ENCODE measurements at places on chromosomes 11 and 22. TPM values are rescaled to one million over a fixed set of nuclear protein-coding genes. Genes with fewer than 3 reads are reported as not detected.

GRCh38 chr11:70229737-70230136 lies 26.6 kb downstream of the FADD start:
- no peak for DNase-seq

DNA sequence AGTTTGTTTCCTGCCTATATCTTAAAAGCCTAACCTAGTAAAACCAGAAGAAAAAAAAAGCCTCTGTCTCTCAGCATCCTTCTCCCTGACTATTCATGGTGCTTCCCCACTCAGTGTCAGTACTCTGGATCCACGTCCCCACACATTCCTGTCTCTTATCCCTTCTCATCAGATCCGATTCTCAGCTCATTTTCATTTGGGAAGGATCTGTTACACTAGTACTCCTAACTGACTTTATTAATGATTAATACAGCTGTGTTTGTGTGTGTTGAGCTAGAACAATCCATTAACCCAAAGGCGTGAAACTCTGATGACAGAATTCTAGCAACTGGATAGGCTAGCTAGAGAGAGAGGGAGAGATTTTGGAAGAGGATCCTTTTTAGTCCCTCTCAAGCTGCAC lies 1.5 kb downstream of the PRRG4 start:
- DNase-seq = no peak

- DNase-seq = no peak
These were observed 423.5 kb upstream of the B3GAT1 start for GRCh38 chr11:134835561-134835960.

DNA sequence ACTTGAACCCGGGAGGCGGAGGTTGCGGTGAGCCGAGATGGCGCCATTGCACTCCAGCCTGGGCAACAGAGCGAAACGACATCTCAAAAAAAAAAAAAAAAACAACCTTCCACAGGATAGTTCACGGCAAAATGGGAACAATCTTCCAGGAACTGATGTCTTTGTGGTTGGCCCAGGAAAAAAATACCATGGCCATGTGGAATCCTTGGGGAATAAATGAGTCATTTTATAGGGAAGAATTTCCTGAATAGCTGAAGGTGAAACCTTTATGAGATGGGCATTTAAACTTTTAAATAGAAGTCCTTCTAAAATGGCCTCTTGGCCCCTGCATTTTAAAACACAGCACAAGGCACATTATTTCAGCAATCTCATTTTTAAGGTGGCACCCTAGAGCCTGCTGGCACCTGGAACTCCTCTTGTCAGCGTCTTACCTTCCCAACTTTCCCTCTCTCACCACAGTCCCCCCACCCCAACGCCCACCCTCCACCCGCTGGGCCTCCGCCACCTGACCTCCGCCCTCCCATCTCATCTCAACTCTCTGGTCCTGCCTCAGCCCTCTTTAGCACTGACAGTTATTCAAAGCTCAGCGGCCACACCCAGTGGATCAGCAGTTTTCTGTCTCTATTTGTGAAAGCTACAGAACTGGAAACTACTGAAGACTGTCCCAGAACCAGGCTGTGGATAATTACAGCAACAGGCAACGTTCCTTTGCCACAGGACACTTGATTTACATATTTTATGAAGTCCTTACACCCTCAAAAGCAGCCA lies 43.1 kb downstream of the SCGB1A1 start:
- DNase-seq = no peak

GRCh38 chr22:26516503-26516902 lies 4.2 kb upstream of the TFIP11 start:
- no peak for DNase-seq

GRCh38 chr11:128026596-128026995 lies 560.8 kb downstream of the ETS1 start:
- DNase-seq = no peak

GRCh38 chr11:72613977-72614376 lies 60.2 kb downstream of the PDE2A start:
- DNase-seq = peak; percentile 13

- no peak for DNase-seq
These were observed 2.6 kb downstream of the KCNQ1 start for GRCh38 chr11:2447253-2447950.

DNA sequence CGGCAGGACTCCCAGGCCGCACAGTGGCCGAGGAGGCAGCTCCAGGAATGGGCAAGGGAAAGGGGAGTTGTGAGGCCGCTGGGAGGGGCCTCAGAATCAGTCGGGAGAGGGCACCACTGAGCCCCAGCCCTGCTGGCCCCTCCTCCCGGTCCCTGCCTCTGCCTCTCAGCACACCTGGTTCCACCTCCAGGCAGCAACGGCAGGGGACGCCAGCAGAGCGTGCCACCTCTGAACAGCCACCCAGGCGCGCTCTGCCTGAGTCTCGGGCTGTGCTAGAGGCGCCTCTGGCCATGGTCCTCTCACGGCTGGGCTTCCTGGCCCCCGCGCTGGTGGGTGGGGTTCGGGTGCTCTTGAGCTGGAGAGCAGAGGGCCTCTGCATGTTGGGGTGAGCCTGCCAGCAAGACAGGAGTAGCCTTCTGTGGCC lies 33.0 kb downstream of the MOB2 start:
- peak; percentile 2 for DNase-seq

DNA sequence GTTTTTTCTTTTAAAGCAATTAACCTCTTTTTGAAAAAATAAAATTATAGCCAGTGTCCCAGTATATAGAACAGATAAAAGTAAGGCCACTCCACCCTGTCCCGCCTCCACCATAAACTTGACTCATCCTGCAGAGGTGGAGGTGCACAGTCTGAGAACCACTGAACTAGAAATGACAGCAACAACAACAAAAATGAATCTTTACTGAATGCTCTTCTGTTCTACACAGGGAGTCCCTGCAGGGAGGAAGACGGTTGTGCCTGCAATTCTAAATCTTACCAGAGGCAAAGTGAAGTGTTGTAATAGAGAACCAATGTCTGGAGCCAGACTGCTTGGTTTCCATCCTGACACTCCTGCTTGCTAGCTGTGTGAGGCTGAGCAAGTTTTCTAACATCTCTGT lies 162.3 kb downstream of the FBXO7 start:
- DNase-seq = no peak

DNA sequence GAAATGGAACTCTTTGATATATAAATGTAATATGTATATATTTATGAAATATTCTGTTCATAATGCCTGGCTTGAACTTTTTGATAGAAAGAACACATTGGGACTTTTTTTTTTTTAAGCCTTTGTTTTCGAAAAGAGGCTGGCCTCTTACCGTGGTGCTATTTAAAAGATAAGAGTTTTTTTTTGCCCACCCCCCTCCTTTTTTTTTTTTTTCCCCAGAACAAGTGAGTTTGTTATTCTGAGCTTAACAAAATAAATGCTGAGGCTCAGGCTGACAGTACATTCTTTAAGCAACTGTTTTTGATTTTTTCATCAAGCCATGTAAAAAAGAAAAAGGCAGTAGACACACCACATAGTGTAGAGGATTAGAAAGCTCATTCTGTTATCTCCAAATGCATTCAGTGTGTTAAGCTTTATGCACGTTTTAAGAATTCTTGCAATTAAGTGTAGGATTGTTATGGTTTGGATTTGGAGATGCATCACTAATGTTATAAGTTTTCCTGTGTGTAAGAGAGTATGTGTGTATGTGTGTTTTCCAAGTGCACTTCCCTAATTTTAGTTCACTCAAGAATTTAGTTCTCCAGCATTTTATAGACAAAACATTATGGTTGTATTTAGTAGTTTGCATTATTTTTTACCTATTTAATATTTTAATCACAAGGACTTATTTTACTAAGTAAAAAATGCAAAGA lies 12.0 kb downstream of the PDHX start:
- no peak for DNase-seq

DNA sequence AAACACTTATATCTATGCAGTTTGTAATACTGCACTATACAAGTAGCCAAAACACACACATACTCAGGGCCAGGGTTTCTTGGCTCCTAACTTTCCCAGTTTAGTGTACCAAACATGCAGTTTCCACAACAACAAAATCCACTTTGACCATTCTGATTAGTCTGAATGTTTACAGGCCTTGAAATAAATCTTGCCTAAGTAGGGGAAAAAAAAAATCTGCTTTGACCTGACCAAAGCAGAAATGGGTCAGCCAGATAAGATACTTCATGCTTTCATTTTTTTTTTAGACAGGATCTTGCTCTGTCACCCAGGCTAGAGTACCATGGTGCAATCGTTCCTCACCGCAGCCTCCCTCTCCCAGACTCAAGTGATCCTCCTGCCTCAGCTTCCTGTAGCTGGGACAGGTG lies 10.1 kb downstream of the PRR14L start:
- DNase-seq = no peak

DNA sequence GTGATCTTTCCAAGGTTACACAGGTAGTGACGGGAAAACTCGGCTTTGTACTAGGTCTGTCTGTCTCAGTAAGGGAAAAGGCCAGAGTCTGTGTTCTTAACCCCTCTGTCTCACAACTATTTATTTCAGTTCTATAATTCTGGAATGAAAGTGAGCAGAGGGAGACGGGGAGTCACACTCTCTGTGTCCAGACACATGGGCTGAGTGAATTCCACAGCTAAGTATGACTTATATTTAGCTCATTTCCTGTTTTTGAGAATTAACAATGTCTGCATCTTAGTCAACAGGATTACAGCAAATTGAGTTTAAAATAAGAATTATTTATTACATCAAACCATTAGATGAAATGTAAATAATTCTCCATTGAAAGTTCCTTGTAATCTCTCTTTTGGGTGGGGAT lies 62.5 kb upstream of the OR4B1 start:
- no peak for DNase-seq

DNA sequence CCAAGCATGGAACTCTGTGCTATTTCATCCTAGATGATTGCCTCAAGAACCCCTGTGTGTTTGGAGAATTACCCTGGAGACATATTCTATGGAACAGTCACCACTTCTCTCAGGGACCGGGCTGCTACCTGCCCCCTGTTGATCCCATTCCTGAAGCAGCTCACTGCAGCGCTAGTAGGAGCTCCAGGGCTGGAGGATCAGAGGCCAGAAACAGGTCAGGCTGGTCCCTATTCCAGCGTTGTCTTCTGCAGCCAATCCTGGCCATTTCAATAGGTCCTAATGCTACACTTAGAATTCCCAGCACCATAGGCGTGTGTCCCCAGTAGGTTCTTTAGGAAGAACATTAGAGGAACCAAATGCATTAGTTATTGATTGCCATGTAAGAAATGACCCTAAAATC lies 48.9 kb downstream of the BTG4 start:
- DNase-seq = no peak

DNA sequence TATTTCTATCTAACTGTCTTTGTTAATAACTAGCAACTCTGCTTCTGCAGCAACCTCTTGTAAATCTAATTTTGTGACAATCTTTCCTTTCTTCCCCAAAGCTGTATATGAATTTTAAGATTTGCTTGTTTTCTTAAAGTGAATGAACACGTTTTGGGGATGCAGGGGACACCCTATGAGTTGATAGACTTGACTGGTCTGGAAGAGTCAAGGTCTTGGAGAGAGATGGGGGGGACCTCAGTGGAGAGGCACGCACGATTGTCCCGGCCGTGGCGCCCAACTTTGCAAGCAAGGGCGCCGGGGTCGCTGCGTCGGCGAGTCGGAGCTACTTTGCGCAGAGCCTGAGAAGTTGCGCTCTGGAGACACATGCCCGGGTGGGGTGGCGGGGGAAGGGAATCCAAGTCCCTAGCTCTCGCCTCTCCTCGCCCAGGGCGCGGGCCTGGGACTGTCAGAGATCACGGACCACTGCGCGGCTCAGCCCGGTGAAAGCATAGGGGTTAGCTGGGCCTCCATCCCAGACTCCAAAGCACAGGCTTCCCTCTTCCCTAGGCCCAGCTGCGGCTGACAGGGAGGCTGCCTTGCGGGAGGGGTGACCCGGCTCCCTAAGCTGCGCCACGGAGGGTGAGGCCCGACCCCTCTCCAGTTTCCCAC lies 854 bp downstream of the ABCC8 start:
- DNase-seq = no peak

DNA sequence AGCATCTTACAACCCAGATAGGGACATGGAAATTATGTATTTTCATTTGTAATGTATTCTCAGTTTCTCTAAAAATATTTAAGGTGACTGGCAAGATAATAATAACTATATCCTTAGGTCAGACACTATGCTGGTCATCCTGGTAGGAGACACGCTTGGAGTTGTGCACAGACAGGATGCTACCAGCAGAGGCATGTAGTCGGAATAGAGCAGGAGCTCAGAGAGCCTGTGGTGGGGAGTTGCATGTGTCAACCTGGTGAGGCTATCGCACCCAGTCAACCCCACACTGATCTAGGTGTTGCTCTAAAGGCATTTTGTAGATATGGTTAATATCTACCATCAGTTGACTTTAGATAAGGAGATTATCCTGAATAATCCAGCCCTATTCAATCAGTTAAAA lies 318.5 kb downstream of the MIAT start:
- no peak for DNase-seq

- DNase-seq = peak; percentile 26
These were observed 1.4 kb downstream of the CCDC73 start for GRCh38 chr11:32792948-32793475.

- DNase-seq = no peak
These were observed 16.0 kb upstream of the B4GALNT4 start for GRCh38 chr11:353179-353873.

DNA sequence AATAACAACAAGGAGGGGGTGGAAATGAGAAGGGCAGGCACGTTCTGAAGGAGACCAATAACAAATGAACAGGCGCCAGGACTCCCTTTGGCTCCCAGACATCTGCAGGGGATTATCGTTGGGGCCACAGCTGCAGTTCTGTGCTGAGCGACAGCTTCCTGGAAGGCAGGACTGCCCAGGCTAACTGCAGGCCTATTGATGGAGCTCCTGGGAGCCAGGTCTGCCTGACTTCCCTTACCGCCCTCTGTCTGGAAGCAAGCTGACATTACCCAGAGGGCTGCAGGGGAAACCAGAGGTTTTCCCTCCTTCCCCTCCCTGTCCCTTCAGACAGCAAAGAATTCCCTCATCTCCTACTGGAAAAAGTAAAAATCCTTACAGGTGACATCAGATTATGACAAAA lies 5.0 kb downstream of the DRD2 start:
- no peak for DNase-seq

- peak; percentile 70 for DNase-seq
These were observed 5.9 kb upstream of the GRAMD4 start for GRCh38 chr22:46614025-46614931.

- DNase-seq = no peak
These were observed 384.4 kb upstream of the DDI1 start for GRCh38 chr11:103652013-103652412.

- no peak for DNase-seq
These were observed 47.0 kb downstream of the TNRC6B start for GRCh38 chr22:40224702-40225101.

GRCh38 chr22:49997251-49997599 lies 15.3 kb downstream of the IL17REL start:
- DNase-seq = no peak

Gene SGSM1
- total RNA-seq = not detected

Gene LSP1
- total RNA-seq = 478 TPM

Gene SYT9
- total RNA-seq = not detected

Gene CARNS1
- 0.19 TPM for total RNA-seq

Gene BEST1
- 0.13 TPM for total RNA-seq

Gene IL10RA
- 10.8 TPM for total RNA-seq

Gene SERPIND1
- 0.38 TPM for total RNA-seq

Measured in GM12878 (cell line).